ENCODE measurements at places on chromosomes 4 and X.

DNA sequence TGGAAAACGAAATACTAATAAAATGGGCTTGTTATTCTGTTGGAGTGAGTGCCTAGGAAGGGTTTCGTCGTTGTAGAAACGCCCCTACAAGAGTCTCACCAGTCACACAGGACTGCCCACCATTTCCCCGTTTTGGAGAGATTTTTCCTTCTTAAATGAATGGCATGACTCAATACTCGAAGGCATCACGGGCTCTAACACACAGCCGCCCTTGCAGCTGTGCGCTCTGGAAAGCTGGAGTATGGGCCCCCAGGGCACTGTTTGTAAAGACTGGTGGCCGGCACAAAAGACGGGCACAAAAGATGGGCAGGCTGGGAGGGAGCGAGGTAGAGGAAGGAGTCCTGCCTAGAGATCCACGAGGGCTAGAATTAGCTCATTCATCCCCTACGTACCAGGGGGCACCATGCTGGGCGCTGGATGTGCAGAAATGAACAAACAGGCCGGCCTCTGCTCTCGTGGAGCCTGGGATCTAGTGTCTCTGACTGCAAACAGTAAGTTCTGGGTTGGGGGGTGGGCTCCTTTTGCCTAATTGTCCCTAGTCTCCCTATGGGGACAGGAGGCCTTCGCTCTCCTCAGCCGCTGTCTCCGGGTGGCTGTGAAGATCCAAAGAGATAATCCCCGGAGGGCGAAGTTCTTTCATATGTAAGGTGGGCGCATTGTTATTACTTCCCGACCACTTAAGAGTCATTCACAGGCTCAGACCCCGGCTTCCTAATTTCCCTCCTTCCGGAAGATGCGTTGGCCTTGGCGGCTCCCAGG lies 1.0 kb upstream of the SFRP2 start:
- DNase-seq, result no peak

GRCh38 chrX:110242371-110242770 lies 75.5 kb downstream of the AMMECR1 start:
- no peak for DNase-seq

GRCh38 chr4:177281351-177281909 lies 28.2 kb upstream of the NEIL3 start:
- no peak for DNase-seq

- no peak for DNase-seq
These were observed 101.8 kb upstream of the VCX2 start for GRCh38 chrX:8272821-8273220.

GRCh38 chr4:158835226-158836001 lies 66.6 kb downstream of the FNIP2 start:
- DNase-seq, result no peak

DNA sequence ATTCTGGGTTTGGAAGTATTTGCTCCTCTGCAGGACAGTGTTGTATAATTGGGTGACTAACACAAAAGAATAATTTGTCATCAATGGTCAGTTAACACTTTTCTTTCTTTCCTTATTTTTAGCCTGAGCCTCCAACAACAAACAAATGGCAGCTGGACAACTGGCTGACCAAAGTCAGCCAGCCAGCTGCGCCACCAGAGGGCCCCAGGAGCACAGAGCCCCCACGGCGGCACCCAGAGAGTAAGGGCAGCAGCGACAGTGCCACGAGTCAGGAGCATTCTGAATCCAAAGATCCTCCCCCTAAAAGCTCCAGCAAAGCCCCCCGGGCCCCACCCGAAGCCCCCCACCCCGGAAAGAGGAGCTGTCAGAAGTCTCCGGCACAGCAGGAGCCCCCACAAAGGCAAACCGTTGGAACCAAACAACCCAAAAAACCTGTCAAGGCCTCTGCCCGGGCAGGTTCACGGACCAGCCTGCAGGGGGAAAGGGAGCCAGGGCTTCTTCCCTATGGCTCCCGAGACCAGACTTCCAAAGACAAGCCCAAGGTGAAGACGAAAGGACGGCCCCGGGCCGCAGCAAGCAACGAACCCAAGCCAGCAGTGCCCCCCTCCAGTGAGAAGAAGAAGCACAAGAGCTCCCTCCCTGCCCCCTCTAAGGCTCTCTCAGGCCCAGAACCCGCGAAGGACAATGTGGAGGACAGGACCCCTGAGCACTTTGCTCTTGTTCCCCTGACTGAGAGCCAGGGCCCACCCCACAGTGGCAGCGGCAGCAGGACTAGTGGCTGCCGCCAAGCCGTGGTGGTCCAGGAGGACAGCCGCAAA lies 106.0 kb downstream of the KLHL8 start:
- DNase-seq, result no peak

DNA sequence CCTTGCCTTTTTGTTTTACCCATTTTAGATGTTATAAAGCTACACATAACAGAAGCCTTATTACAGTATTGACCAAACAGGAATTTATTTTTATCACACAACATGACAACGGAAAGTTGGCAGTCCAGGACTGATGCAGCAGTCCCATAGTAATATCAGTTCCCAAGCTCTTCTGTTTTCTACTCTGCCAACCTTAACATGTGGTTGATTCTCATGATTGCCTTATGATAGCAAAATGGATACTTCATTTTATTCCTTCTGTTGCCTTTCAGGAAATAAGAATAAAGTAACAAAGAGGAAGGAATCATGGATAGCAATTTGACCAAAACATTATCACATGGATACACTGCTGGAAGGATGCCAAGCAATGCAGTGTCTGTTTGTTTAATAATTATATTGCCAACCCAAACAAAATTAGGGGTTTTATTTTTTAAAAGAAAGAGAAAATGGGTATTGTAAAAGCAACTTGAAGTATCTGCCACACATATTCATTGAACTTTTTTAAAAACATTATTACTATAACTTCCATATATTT lies 275.7 kb downstream of the STPG2 start:
- DNase-seq, result no peak

DNA sequence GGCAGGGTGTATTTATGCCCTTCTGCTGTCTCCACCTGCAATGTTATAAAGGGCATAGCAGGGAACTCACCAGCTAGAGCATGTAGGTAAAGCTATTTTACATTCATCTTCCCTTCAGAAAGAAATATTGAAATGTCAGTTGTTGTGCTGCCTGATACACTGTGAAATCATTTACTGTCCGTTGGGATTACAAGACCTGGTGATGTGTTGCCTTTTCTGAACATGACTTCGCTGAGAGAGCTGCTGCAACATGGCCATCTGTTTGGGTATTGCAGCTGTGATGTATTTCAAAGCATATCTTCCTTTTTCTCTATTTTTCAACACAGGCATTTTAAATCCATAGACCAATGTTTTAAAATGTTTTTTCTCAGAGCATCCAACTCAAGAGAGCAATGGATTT lies 644.1 kb upstream of the GNPDA2 start:
- no peak for DNase-seq

GRCh38 chr4:158810487-158811215 lies 41.8 kb downstream of the FNIP2 start:
- DNase-seq, result no peak

DNA sequence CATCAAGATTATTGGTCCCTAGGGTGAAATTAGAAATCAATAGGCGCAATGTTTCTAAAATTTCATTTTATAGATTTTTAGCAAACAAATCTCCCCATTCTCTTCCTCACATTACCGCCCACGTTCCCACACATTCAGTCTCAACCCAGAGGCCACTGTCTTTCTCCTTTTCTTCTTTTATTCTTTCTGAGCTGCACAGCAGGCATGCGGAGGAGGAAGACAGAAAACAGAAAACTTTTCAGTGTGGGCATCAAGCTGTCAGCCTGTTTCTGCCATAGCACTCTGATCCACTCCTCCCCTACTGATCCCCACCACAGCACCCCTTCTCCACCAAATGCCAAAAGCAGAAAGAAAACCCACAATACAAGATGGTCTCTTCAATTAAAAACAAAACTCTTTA lies 94.8 kb upstream of the ADAMTS3 start:
- DNase-seq, result no peak

GRCh38 chr4:60683357-60683756 lies 516.8 kb upstream of the ADGRL3 start:
- no peak for DNase-seq

- DNase-seq, result no peak
These were observed 63.5 kb downstream of the GPC3 start for GRCh38 chrX:133921764-133922389.

DNA sequence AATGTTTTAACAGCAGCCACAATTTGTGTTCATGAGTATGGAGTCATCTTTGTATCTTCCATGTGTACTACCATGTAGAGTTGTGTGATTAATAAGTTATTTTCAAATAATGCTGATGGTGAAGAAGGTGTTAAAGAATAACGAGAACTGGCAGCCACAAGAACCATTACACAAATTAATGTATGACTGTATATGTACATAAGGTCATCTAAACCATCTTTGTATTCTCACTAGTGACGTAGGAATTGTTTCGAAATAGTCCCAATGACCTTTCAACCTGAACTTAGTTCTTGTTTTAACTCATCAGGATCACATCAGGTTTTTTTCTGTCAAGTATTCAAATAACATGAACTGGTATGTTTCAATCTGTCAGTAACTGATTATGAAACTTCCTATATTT lies 48.3 kb upstream of the NOCT start:
- DNase-seq, result no peak

- no peak for DNase-seq
These were observed 38.7 kb downstream of the AASDH start for GRCh38 chr4:56348576-56348975.

DNA sequence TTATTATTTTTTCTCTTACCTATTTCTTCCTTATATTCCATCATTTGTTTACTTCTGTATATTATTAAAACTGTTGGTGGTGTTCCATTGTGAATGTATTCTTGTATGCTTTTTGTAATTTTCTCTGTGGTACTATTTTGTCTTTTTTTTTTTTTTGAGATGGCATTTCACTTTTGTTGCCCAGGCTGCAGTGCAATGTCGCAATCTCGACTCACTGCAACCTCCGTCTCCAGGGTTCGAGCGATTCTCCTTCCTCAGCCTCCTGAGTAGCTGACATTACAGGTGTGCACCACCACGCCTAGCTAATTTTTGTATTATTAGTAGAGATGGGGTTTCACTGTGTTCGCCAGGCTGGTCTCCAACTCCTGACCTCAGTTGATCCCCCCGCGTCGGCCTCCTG lies 8.6 kb downstream of the KDM6A start:
- no peak for DNase-seq

DNA sequence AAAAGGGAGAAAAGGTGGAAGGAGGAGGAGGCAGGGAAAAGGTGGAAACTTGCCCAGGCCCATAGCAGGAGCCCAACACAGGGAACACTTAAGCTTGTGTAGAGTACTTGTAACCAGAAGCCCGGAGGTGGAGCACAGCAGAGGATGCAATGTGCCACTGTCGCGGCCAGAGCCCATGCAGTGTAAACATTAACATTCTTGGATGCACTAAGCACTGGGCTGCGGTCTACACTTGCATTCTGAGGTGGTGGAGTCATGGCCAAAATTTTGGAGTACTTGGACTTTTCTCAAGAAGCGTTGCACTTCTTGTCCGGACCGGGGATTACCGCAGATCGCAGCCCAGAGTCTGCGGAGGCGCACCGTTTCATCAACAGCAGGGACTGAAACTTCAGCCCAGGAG lies 4.5 kb upstream of the RHOXF1 start:
- no peak for DNase-seq

DNA sequence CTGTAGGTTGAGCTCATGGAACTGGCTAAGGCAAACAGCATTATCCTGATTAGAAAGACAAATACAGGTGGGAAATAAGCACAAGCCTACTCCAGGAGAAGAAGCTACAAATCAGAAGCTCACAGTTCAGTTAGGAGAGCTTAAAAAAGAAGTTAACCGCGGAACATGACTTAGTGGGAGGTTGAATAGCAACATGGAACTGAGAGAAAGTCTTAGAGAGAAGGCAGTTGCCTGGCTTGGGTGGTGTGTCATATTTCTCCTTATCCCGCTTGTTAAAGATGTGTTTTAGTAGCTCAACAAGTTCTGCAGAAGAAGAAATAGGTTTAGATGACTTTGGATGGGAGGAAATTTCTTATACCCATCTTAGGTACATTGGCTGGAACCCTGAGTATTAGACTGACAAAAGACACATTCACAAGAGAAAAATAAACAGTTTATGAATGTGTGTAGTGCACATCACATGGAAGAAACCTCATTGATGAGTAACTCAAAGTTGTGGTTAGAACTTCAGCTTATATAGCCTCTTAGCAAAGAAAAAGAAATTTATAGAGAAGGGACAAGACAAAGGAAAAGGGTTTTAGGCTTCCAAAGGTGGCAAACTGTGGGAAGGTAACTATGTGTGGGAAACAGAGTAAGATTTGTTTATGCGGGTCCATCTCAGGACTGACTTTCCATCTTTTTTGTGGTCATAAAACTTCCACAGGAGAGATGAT lies 37.4 kb upstream of the RXFP1 start:
- no peak for DNase-seq

DNA sequence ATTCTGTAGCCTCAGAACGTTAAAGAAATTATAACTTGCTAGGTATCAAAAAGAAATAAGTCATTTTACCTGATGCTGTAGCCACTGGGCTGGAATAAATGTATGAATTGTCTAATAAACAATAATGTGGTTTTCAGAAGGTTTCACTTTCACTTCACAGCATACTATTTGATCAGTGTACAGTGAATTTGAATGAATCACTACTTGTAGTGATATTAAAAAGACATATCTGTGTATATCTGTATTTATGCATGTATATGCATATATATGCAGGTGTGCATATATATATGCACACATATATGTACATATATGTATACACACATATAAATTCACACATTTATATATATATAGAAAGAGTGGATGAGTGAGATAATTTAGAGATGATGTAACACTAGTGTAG lies 440.0 kb upstream of the PCDH10 start:
- DNase-seq, result no peak

DNA sequence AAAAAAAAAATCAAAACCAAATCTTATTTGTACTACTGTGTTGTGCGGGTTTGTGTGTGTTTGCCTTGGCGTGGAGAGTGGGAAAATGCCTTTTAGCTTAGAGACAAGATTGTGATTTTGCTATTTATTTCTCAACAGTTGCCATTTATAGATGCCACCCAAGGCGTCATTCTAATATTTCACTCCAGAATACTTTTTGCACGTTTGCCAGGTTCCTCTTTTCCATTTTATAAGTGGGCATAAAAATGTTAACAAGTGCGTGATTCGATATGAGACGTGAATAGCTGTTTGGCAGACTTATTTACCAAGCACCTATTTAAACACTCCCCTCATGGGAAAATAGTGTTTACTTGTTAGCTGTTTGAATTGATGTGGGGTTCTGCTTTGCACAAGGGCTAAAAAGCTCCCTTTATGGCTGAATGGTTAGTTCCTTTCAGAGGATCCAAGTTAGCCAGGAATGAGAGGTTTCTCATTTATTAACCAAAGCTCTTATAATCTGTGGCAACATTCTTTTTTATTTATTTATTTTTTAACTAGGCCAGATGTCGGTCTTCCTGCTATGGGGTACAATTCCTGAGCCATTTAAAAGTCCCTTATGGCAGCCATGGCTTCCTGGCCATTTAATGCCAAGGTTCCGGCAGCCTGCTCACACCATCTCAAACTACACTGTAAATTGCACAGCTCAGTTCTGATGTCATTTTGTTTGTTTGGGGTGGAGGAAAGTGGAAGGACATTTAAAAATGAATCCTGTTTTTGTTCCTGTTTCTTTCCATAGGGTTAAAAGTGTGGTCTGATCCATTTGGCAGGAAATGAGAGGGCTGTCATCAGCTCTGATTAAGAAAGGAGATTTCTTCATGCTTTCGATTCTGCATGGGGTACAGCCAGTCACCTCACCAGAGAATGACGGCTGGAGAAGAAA lies 14.6 kb downstream of the SMIM20 start:
- DNase-seq, result no peak

GRCh38 chr4:170940043-170940724 lies 850.4 kb upstream of the AADAT start:
- DNase-seq, result no peak

GRCh38 chr4:187021436-187022205 lies 298.0 kb upstream of the FAT1 start:
- no peak for DNase-seq
